ENCODE measurements at places on chromosomes 16 and 17. TPM values are rescaled to one million over a fixed set of nuclear protein-coding genes. Genes with fewer than 3 reads are reported as not detected.
A peak's percentile ranks its signal among the peaks of the same experiment; 100 is the strongest.

GRCh38 chr17:34474706-34475105 lies 104.7 kb upstream of the TMEM132E start:
- no peak for DNase-seq

DNA sequence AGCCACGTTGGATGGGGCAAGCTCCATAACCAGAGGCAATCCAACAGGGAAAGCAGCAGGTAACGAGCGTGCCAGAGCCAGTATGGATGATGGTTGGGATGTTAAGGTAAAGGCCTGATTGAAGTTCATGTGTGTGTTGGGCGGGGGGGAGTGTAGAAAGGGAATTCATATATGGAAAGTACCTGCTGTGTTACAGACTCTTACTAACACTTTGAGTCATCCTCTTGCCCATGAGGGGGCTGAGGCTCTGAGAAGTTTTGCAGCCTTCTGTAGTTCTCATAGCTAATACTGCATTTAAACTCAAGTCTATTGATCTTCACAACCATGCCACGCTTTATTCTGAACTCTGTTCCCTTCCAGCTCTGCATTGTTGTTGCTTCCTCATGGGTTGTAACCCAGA lies 28.5 kb downstream of the SYCE1L start:
- DNase-seq = no peak

- no peak for DNase-seq
These were observed 1.4 kb downstream of the NT5M start for GRCh38 chr17:17304521-17304985.

GRCh38 chr16:74742051-74742481 lies 32.6 kb downstream of the FA2H start:
- DNase-seq = peak; percentile 43

DNA sequence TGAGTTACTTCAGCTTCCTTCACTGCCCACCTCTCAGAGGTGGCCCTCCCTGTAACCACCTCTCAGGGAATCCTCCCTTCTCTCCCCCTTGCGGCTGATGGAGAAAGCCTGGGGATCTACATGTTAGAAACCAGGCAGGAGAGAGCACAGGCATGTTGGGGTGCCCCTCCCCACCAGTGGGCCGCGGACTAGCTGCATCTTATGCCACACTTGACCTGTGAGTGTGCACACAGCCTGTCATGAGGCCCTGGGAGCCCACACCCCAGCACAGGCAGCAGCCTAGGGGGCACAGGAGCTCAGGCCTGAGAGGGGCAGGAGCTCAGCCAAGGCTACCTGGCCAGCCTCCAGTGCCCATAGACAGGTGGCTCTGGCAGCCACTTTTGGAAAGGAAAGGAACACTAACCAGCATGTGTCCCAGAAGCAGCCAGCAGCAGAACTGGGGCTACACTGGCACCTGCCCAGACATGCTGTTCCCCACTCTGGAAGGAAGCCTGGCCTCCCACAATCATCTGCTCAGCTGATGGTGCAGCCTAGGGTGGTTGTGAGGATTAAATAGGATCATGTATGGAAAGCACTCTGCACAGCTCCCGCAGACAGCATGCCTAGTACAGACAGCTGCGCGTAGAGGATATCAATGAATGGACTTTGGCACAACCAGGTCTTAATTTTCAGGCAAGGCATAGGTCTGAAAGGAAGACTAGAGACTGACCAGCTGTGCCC lies 60.5 kb downstream of the TMEM132E start:
- DNase-seq = no peak

GRCh38 chr16:49547448-49547847 lies 173.8 kb downstream of the C16orf78 start:
- DNase-seq = no peak

- DNase-seq = no peak
These were observed 389.2 kb upstream of the HSBP1 start for GRCh38 chr16:83418565-83418964.

DNA sequence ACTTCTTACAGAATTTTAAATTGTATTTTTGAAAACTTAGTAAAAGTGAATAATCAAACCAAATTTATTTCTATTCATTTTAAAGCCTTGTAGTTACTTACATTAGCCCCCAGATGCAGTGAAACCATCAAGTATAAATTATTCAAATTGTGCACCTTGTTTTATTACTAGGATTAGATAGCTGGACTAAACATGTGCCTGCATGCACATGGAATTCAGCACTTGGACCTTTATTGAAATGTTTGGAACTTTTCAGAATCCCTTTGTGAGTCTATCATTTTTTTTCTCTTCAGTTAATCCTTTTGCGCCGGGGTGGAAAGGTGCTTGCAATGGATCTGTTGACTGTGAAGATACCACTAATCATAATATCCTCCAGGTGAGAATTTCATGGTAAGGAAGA lies 4.7 kb downstream of the ZPBP2 start:
- DNase-seq = peak; percentile 31

- no peak for DNase-seq
These were observed 11.5 kb downstream of the KCNJ12 start for GRCh38 chr17:21387616-21388015.

DNA sequence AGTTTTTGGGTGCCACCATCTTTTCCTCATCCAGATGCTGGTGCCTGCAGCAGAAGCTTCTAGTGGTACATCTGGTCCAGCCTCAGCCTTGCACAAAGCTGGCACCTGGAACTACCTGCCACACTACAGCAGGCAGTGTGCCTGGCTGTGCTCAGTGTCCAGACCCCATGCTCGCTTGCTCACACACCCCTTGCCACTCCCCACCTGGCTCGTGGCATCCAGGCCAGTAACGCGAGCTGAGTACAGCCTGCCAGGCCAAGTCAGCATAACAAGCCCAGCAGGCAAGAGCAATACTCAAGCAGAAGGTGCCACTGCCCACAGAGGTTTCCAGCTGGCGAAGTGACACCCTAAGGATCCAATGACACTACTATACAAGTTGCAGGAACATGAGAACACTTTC lies 29.7 kb upstream of the KIF2B start:
- DNase-seq = no peak

- DNase-seq = no peak
These were observed 2.1 kb downstream of the HERPUD1 start for GRCh38 chr16:56933828-56934598.

- DNase-seq = no peak
These were observed 6.2 kb downstream of the MPP2 start for GRCh38 chr17:43900858-43901754.

DNA sequence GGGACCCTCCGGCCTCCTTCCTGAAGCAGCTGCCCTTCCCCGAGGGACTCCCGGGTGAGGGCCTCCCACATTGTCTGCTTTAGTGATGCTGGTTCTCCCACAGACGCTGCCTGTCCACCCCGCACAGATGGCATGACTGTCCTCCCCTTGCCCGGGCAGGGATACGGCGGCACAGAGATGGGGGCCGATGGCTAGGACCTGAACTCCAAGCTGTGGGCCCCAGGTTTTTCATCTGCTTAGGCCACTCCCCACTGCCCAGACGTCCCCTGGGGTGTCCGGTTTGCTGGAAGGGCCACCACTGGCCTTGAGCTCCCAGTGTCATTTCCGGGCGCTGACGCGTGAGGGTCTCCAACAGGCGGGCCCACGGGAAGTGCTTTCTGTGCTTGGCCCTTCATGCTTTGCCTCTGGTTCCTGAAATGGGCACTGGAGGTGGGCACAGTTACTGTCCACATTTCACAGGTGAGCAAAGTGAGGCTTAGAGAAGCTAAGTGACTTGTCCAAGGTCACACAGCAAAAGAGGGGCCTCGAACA lies 87.4 kb upstream of the CBX4 start:
- DNase-seq = no peak

SOX15 gene
- 0.18 TPM for total RNA-seq

MNT gene
- 1.9 TPM for total RNA-seq

TM4SF5 gene
- total RNA-seq = not detected

KRT12 gene
- not detected for total RNA-seq

CD79B gene
- not detected for total RNA-seq

ADAT1 gene
- total RNA-seq = 36.7 TPM

CRHR1 gene
- not detected for total RNA-seq

TOX3 gene
- total RNA-seq = not detected

VAT1L gene
- total RNA-seq = 18.1 TPM

All from IMR-90 (cell line).